Stimulated activated CD8-positive, alpha-beta memory T cell treated with anti-CD3 and anti-CD28 coated beads, Interleukin-15, amount 100 ng/mL, for 4 hours (primary cell): ENCODE measurements at places on chromosomes 12 and 14.

GRCh38 chr14:102930753-102931579 lies 8.5 kb downstream of the AMN start:
- no peak for DNase-seq

- DNase-seq: no peak
These were observed 43.1 kb upstream of the DLK1 start for GRCh38 chr14:100683578-100683977.

DNA sequence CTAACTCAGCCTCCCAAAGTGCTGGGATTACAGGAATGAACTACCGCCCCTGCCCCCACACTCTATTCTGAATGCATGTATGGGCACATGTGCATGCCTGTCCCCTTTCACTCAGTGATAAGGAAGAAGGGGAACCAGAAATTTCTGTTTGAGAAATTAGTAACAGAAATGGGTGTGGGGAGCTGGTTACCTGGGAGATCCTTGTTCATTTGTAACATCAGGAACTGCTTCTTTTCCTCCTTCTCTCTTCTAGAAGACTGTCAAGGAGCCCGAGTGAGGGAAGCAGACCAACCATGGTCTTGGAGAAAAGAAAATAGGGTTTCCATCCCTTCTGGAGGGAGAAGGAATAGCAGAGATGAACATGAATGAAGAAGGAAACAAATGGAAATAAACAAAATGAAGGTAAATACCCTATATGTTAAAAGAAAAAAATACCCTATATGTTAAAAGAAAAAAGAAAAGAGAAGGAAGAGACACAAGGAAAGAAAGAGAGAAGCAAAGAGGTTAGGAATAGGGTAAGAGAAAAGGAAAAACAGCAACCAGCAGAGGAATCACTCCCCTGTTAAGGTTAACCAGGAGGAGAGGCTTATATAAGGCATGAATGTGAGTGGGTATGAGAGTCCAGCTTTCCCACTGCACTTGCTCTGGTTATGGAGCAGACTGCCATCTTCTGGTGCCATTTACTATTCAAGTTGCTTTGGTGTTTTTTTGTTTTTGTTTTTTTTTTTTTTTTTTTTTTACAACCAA lies 3.3 kb downstream of the PPP1R3E start:
- DNase-seq: no peak

GRCh38 chr14:61765225-61765943 lies 3.2 kb downstream of the SNAPC1 start:
- DNase-seq: no peak

DNA sequence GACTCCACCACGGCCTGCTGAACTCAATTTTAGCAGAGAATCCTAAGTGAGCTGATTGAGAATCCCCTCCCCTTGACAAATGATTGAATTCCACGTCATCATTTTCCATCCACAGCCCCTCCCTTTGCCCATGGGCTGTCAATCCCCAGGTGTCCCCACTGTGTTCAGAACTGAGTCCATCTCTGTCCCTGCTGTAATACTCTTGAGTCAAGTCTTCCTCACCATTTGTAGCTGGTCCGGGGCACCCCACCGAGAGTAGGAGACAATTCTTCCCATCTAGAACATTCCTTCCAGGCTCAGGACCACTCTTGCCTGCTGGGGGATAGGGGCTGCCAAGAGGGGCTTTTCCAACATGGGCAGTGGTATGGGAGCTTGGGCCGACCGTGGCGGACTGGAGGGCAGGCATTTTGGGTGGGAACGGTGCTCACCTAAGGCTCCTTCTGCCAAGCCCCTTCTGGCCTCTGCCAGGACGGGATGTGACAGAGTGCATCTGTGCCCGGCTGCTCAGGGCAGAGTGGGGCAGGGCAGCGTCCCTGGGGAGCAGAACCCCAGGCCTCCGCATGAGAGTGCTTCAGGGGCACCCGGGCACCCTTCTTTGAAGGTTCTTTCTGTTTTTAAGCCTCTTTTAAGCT lies 218.1 kb upstream of the RTL1 start:
- DNase-seq: no peak

DNA sequence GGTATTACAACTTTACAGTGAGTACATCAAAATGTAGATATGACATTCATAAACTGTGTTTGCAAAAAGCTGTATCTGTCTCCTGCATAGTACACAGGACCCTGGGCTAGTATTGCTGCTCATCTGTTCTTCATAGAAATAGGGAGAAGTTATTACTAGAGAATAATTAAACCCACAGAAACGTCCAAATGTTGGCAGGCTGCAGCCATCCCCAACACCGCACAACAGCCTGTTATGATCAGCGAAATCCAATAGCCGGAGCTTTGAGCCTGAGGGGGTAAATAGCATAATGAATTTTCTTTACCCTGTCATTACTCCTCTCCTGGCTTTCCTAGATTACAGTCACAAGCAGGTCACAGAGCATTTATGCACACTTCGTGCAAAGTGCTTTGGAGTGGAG lies 178.0 kb downstream of the DACT1 start:
- DNase-seq: no peak

- DNase-seq: no peak
These were observed 47.6 kb downstream of the FAM222A start for GRCh38 chr12:109760930-109761921.

GRCh38 chr14:87643005-87643404 lies 350.0 kb downstream of the GALC start:
- DNase-seq: no peak

- DNase-seq: no peak
These were observed 93.6 kb downstream of the ARF6 start for GRCh38 chr14:49986343-49987014.

- no peak for DNase-seq
These were observed 341.0 kb upstream of the FKBP4 start for GRCh38 chr12:2453761-2454090.

DNA sequence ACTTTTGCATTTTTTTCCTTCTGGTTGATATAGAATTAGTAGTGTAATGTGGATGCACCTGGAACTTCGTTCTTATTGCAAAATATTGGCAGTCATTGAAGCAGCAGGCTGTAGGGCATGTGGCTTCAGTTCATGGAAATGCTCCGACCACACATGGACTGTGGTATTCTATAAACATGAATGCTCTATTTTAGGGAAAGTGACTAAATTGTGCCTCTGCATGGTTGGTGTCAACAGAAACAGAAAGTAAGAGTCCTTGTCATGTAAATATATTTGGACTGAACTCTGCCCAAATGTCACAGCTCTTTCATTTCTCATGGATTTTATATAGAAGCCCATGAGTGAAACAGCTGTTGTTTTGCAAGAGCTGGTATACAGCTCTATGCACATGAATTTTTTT lies 917.0 kb downstream of the LRFN5 start:
- no peak for DNase-seq

GRCh38 chr12:1810201-1810930 lies 10.0 kb upstream of the LRTM2 start:
- DNase-seq: no peak

- no peak for DNase-seq
These were observed 116.6 kb downstream of the BCL11B start for GRCh38 chr14:99155173-99156089.

- DNase-seq: no peak
These were observed 25.2 kb upstream of the PNMA1 start for GRCh38 chr14:73739174-73739898.

DNA sequence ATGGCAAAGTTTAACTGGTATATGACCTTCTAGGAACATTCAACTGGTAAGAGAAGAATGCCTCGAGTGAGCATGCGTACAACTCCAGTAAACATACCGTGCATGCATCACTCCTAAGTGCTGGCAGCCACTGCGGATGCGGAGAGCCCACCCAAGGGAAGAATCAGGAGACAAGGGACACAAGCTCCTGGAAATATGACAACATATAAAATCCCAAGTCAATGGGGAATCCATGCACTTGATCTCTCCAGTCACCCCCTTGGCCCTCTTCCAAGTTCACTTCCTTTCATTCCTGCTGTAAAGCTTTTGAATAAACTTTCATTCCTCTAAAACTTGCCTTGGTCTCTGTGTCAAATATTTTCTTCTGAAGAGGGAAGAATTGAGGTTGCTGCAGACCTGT lies 168.7 kb upstream of the TMCC3 start:
- DNase-seq: no peak

DNA sequence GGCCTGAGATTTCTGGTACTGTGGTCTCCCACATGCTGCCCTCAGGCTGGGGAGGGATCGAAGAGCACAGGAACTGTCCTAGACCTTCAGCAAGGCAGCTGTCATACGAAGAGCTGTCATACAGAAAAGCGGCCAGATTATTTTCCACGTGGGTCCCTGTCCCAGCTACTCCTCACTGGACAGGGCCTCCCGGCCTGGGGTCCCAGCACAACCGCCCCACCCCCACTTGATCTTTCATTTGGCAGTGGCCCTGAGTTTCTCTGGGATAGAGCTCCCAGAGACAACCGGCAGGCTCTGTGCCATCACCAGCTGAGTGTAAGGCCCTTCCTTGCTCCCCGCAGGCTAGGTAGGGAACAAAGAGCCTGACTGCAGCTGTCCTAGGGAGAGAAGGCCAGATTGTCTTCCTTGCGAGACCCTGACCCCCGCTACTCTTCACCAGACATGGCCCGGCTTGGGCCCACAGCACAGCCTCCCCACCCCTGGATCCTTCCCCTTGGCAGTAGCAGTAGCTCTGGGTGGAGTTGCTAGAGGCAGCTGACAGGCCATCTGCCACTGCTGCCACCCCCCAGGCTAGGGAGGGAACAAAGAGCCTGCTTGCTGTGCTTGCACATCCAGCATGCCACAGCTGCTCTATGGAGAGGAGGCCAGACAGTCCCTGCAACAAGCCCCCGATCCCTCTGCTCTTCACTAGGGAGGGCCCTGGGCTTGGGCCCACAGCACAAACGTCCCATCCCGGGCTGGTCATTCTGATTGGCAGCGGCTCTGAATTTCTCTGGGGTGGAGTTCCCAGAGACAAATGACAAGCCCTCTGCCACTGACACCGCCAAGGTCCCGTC lies 3.1 kb upstream of the OR4N2 start:
- DNase-seq: no peak

DNA sequence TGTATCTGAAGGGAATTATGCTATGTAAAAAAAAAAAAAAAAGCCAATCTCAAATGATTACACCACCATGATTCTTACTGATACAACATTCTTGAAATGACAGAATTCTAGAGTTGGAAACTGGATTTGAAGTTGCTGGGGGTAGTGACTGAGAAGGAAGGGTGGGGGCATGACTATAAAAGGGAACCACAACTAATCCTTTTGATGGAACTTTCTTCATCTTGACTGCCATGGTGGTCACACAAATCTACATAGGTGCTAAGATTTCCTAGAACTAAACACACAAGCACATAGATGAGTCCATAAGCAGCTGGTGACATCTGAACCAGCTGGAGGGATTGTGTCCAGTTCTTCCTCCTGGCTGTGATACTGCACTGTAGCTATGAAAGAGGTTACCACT lies 51.4 kb downstream of the CLMN start:
- no peak for DNase-seq

DNA sequence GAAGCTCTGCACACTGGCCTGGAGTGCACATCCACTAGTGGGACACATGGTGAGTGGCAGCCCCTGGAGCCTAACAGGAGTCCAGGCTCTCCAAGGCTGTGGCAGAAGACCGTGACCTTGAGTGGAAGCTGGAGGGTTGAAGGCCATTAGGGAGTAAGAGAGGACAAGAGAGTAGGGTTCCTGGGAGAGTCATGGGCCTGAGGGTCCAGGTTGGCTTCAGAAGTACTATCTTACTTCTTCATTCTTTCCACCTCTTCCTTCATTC lies 406 bp downstream of the IL23A start:
- no peak for DNase-seq

DNA sequence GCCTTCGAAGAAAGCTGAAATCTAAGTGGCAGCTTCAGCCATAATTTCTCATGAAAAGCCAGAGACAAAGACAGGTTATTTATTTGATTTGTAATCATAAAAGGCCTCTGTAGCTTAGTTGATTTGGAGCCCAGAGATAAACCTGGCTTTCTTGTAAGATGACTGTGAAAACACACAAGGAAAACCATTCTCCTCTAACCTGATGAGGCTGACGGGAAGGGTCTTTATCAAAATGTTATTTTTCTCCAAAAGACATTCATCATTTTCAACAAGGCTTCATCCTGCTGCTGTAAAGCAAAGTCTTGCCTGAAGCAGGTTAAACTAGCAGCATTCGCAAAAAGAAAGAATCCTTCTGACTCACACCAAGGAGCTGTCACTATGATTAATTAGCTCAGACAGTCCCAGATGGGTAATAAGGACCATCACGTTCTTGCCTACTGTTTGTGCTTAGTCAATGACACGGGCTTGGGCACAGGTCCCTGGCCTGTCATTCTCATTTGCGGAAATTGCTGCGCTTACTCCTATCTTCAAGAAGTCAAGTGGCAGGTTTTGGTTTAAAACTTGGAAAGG lies 286.6 kb downstream of the C12orf75 start:
- no peak for DNase-seq

- no peak for DNase-seq
These were observed 7.9 kb upstream of the KLRB1 start for GRCh38 chr12:9615420-9616136.

DNA sequence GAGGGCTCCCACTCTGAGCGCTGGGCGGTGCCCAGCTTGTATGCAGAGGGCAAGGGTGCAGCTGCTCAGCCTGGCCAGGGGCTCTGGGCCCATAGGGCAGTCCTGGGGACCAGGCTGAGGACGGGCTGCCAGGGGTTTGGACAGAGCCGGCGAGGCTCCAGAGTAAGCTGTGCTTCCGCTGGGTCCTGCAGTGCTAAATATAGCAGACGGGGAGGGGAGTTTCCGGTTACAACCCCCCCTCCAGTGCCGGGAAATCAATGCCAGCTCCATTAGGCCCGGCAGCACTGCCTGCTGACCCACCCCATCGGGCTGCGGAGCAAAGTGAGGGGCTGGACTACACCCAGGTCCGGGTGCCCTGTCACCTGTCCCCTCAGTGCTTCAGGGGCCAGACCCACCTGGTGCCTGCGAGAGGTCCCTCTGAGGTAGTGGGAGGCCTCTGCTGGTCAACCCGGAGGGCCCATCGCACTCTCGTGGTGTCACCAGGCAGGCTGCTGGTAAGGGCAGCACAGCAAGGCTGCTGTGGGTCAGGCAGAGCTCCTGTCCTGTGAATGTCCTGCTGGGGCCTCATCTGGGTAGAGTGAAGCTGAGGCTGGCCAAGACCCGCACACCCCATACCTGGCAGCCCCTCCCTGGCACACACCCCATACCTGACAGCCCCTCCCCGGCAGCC lies 2.6 kb upstream of the JAG2 start:
- no peak for DNase-seq

DNA sequence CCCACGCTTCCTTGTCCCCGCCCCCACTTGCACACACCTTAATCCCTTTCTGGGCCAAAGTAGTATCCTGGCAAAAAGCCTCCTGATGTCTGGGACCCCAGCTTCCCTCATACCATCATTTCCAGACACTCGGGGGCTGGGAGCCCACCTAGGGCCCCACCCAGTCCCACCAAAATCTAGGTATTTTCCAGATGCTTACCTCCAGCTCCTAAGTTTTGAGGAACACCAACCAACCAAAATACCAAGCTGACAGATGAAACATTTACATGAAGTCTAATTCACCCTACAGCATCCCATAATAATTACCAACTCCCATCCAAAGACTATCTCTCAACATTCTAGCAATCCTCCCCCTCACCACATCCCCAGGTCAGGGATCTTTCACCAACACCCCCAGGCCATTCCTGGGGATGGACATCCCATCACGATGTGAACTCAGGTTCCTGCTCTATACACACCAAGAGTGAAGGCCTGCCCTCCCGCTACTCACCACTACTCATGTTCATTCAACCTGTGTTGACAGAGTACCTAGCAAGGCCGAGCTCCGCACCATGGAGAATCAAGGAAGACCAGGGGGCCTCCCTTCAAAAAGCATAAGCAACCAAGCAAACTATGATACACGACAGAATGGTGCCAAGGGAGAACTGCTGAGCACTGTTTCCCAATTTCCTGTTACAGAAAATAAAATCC lies 1.6 kb upstream of the CHD4 start:
- DNase-seq: no peak
